ENCODE measurements at places on chromosomes 16 and 17.

DNA sequence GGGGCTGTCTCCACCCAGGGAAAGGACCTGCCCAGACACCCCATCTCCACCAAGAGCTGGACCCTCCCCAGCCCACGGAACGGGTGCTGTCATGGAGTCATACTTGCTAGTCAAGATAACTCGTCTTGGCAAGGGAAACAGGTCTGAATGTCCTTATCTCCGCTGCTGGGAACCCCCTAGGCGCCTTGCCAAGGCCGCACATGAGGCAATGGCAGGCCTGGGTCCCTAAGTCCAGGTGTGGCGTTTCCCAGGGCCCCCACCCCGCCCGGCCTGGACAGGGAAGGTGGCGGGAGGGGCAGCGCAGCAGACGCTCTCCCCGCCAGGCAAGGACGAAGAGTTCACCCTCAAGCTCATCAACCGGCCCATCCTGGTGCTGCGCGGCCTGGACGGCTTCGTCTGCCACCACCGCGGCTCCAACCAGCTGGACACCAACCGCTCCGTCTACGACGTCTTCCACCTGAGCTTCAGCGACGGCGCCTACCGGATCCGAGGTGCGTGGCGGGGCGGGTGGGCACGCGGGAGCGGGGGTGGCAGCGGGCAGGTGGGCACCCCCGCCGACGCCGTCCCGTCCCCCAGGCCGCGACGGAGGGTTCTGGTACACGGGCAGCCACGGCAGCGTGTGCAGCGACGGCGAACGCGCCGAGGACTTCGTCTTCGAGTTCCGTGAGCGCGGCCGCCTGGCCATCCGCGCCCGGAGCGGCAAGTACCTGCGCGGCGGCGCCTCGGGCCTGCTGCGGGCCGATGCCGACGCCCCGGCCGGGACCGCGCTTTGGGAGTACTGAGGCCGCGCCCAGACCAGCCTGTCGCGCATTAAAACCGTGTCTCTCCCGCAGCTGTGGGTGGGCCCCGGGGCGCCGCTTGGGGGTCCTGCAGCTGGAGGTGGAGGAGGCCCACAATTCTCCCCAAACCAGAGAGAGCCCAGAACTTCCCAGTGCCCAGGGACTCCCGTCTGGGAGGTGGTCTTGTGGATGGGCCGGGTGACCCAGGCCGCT, 8.4 kb downstream of the FSCN2 start:
- no peak for DNase-seq

DNA sequence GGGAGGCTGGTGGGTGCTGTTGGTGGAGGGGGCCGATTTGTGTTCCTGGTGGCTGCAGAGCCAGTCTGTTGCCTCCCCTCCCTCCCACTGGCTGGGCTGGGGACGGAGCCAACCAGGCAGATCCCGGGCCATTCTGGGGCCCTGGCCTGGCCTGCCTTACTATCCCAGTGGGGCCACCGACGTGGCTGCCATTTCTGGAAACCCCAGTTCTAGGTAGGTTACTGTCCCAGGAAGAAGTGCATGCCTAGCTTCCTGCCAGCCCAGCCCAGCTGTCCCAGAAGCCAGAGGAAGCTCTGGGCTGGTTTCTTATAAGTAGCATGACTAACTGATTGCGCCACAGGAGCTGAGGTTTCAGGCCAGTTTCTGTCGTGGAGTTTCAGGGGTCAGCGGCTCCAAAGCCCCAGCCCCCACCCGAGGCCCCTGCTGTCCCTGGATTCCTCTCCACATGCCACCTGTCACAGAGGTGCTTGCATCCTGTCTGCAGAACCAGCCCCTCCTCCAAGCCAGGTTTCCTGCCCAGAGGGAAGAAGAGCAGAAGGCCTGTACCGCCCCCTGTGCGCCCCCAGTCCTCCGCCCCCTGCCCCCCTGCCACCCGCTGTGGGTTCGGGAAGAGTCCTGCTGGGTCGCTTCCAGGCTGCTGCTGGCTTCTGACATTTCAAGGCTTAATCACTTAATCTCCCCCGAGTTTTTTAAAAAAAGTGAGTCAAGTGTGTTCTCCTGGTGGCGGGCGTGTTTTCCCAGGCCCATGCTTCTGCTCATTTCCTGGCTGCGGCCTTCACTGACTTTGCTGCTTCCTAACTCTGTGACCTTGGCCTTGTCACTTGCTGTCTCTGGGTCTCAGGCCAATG, 13.2 kb downstream of the IL4R start:
- DNase-seq = peak; percentile 48

DNA sequence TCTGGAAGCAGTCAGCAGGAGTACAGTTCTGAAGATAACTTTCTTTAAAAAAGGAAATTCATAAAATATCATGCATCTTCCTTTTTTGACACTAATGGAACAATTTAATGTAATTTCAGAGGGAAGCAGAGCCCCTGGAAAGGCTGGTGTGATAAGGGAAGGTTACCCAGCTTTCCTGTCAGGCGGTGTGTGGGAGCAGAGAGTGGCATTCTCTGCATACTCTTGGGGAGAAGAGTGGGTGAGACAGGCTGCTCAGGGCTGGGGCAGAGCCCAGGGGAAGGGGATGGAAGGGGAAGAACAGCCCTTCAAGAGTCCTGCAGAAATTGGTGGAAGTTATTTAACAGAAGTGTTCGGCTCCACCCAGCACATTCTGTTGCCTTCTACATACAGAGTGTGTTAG, 84.7 kb downstream of the PRKCB start:
- DNase-seq = no peak

DNA sequence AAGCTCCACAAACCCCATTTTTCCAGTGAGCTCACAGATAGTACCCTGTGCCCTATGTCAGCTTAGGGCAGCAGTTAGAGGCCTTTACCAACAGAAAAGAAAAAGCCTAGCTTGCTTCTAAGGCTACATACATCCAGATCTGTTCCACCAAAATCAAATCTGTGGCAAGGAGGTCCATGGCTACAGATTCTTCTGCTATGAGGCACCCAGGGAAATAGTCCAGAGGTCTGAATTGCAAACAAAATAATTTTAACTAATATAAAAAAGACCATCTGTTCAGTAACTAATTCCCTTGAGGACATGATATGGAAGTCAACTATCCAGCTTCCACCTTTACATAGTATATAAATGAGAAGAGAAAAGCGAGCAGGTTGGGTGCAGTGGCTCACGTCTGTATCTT, 129.3 kb downstream of the PARN start:
- DNase-seq = no peak

GRCh38 chr16:4216596-4216995, 25.3 kb downstream of the SRL start:
- DNase-seq = no peak

- DNase-seq = no peak
Observed at GRCh38 chr17:79255456-79255855, 180.8 kb downstream of the ENGASE start.

DNA sequence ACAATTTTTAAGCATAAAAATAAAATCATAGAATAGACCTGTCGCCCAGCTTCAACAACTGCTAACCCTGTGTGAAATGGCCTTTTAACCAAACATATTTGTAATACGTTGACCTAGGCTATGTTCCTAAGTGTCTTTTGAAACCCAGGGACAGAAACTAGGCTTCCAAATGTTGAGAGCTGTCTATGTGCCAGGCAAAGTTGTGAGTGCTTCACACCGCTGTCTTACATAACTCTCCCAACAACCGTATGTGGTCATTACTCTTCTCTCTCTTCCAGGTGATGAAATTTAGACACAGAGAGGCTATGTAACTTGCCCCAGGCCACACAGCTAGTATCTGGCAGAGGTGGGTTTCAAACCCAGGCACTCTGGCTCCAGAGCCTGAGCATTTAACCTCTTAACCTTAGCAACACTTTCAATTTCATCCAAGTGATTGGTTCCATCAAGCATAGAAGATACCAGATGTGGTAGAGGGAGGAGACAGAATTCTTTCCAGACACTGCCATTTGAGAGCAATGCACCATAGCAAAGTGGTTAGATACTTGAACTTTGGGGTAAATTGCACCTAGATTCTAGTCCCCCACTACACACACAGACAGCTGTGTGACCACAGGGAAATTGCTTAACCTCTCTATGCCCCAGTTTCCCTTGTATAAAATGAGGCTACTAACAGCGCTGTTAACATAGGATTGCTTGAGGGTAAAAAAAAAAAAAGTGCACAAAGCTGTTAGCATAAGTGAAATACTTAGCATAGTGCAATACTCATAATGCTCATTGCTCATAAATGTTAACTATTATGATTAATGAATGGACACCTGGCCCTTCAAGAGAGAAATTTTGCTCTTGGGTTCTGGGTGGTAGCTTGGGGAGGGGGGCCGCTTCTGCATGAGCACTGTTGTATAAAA, 160.6 kb downstream of the IRX3 start:
- DNase-seq = no peak

DNA sequence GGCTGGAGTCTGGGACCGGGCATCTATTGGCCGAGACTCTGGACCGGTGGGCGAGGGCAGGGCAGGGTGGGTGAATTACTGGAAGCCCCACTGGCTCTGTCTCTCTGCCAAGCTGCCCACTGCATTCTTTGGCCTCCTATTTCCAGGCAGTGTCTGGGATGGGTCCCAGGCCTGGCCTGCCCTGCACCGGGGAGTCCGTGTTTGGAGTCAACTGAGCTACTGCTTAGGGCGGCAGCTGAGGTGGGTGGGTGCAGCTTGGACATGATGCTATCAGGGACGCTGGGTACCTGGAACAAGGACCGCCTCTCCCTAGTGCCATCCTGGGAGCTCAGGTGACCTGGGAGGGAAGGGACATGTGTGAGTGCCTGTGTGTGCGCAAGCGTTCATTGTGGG, 58.1 kb downstream of the SOCS3 start:
- no peak for DNase-seq

- no peak for DNase-seq
Observed at GRCh38 chr16:85369741-85370528, 243.2 kb upstream of the GSE1 start.

Data from CD8-positive, alpha-beta memory T cell (primary cell).